Caudate nucleus (tissue), 63 donors: ENCODE measurements at places on chromosomes 4 and X.

DNA sequence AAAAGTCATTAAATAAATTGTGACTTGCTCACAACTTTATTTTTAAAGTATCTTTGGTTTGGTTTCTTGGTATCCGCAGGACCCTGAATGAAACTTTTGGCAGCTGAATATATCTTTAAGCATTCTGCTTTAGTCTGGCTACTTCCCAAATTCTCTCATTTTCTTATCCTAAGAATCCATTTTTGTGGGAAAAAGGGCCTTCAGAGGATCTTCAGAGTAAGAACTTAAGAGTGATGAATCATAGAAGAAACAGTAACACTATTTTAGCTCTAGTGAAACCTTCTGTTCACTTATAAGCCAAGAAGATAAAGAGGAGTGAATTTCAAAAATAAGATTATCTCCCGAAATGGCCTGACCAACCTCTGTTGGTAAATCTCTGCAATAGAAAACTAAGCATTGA, 540.6 kb upstream of the MAGEB18 start:
- no peak for DNase-seq

DNA sequence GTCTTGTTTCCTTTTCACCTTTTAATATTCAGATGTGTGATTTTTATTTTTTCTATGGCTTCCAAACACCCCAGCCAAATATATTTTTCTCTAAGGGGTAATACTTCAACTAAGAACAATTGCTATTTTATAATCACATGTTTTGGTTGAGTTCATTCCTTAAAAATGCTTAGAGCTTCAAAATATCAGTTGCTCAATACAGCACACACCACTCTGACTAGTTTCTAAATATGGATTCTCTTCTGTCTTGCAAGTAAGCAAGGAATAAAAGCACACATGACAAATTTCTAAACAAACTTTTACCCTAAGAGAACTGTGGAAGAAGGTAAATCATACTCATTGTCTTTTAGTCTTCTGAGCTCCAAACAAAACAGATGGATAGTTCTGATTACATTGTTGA, 27.2 kb downstream of the ANTXR2 start:
- no peak for DNase-seq

DNA sequence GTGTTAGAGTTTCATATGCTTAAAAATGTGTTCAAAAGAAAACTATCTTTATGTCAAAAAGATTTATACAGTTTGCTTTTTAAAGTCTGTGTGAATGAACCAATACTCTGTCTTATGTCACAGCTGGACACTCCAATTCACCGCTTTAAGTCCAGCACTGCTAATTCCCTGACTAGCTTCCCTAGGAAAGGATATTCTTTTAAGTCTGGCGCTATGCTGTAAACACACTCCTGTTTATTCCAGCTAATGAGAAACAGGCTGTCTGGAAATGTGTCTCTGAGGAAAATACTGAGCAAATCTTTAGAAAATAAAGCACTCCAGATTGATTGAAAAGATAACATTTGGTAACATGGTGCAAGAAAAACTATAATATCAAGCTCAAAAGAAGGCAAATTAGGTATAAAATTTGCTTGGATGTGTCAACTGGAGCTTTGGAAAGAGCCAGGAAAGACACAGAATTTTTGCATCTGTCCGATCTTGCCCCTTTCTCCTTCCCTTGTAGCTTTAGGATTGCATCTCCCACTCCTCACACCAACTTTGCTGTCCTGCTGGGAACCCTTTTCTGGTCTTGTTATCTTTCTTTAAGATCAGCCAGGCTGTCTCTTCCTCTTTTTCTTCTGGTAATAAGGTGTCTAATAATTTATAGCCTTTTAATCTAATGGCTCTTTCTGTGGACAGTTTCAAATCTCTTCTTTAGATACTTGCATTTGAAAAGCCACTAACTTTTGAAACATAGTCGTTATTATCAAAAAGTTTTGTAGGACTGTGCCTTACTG, 40.9 kb upstream of the VEGFC start:
- DNase-seq, result no peak

DNA sequence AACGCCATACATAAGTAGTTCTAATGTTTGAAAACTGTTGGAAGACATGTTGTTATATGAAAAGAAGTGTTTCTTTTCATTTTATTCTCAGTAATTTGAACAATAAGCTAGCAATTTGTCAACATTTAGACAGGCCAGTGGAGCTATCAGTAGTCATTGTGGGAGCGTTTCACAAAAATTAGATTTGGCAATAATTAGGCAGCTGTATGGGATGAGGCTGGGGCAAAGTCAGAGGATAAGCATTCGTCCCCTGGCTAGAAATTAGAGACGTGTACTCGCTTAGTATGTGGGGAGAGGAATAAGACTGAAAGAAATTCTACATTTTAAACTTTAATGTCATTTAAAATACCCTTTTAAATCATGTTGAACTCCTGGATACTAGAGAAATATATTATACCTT, 70.6 kb downstream of the TMEM144 start:
- DNase-seq, result no peak

DNA sequence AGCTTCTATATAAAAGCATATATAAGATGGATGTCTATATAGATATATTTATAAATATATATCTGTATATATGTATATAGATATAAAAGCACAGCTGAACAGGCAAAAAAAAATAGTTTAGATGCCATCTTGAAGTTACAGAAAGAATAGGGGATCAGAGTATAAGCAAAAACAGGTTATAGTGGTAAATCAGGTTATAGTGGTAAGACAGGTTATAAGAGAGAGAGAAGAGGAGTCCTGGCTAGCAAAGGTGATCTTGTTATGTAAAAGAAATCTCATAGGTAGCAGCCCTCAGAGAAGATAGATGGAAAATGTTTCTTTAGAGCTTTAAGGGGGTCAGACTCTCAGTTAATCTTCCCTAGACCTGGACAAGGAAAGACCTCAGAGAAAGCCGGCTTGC, 1263.1 kb downstream of the PCDH7 start:
- no peak for DNase-seq

GRCh38 chr4:35867057-35867456, 377.3 kb downstream of the ARAP2 start:
- DNase-seq, result no peak

DNA sequence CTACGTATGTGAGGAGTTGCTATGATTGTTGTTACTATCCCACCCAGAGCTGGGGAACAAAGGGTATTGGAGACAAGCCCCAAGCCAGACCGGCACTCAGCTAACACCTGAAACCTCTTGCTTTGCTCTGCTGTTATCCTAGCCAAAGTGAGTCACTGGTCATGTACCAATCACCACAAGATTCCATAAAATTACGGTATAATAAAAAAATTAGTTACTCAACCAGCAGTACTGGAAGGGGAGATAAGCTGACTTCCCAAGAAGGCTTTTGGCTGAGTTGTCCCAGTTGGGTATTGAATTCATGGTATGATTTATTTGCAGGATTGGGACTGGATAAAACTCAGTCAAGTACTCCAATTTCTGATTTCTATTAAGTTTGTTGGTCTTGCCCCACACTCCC, 5.3 kb downstream of the EDA2R start:
- no peak for DNase-seq

DNA sequence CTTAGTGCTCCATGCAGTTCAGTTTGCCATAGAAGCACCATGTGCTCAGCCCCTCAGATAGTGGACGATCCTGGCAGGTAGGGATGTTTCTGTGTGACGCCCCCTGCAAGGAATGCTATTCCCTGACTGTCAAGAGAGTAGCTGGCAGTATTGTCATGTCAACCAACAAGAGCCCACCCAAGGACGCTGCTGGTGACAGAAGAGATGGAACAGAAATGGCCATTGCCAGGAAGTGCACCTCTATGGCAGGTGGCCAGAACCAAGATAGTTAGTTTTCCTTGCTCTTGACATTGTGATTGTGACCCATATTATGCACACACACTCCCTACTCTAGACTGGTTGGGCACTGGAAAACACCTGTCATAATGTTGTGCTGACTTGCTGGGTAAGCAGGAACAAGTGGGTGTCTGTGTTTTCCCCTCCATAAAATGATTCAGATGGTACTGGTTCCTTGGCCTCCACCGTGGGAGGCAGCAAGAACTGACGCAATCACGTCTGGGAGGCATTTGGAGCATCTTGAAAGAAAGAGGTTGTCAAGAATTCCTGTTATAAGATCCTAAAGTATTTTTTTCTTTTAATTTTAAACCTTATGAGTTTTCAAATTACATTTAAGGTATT, 507.9 kb downstream of the MID1IP1 start:
- no peak for DNase-seq

DNA sequence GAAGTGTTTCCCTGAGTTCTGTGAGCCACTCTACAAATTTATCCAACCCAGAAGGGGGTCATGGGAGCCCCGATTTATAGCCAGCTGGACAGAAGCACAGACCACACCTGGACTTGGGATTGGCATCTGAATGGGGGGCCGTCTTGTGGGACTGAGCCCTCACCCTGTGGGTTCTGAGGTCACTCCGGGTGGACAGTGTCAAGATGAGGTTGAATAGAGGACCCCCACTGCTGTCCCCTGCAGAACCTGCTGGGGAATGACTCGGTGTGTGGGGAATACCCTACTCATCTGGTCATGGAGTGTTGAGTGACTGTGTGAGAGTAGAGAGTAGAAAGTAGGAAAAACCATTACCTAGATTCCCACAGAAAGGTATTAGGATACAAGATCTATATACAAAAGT, 67.5 kb downstream of the ZFYVE28 start:
- DNase-seq, result no peak

DNA sequence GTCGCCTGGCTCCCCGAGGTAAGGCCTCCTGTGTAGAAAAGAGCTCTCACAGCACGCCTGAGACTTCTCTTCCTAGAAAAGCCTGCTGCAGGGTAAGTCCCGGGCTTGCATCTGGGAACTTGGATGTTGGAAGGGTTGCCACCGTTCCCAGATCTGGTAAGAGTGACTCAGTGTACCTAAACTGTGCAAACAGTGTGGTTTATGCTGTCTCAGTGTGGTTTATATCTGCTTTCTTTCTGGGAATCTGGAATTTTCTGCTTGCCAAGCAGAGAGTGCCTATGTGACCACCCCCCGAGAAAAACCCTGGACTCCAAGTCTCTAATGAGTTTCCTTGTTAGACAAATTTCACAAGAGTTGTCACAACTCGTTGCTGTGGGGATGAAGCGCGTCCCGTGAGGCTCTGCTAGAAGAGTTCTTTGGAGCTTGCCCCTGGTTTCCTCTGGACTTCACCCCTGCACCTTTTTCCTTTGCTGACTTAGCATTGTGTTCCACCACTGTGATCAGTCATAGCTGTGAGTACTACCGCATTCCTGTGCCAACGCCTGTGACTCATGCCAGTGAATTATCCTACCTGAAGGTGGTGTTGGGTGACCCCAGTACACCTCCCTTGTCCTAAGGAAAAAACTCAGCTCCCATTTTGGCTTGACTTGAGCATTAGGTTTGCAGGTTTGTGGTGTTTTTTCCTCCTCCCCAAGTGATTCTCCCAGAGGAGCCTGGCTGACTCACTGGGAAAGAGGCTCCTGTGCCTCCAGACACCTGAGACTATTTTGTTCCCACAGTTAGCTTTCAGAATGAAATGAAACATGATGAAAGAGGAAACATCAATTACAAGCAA, 14.5 kb downstream of the SLC2A9 start:
- DNase-seq, result no peak

- DNase-seq, result no peak
Measured at GRCh38 chr4:149076401-149076800, 634.2 kb upstream of the NR3C2 start.

DNA sequence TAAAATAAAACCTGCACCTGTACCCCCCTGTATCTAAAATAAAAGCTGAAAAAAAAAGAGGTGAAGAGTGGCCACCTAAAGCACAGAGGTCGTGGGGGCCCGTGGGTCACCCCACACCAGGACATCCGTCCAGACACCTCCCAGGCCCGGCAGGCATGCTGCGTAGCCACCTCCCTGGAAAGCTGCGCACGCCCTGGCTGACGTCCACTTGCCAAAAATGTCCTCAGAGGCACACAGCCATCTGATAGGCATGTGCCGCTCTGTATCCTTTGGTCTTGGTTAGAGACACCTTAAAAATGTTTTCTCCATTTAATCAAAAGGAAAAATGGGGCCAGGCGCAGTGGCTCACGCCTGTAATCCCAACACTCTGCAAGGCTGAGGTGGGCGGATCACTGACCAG, 17.7 kb downstream of the FAM53A start:
- DNase-seq, result no peak

GRCh38 chr4:77146186-77147078, 10.6 kb upstream of the CCNG2 start:
- no peak for DNase-seq

- no peak for DNase-seq
Measured at GRCh38 chrX:153844509-153845082, 14.3 kb upstream of the PDZD4 start.

DNA sequence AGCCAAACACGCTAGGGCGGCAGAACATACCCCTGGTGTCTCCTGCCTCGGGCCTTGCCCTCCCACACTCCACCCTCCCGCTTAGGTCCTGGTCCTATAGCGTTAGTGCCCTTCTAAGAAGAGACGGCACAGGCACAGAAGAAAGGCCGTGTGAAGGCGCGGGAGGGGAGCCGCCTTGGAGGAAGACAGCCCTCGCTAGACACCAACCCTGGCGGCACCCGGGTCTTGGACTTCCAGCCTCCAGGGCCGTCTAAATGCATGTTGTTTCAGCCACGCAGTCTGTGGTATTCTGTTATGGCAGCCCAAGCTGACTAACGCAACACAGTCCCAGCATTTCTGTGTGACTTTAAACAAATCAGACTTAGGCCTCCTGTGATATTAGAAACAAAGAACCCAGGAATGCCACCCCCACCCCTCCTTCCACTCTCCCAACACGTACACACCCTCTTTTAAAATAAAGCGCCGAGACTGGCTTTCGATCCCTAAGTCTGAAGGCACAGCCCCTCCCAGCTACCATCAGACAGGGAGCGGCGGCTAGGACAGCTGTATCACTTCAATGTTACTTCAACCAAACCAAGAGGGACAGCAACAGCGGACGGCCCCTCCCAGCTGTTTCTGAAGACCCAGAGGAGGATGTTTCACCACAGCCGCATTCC, 128.0 kb downstream of the AFAP1 start:
- DNase-seq, result no peak

DNA sequence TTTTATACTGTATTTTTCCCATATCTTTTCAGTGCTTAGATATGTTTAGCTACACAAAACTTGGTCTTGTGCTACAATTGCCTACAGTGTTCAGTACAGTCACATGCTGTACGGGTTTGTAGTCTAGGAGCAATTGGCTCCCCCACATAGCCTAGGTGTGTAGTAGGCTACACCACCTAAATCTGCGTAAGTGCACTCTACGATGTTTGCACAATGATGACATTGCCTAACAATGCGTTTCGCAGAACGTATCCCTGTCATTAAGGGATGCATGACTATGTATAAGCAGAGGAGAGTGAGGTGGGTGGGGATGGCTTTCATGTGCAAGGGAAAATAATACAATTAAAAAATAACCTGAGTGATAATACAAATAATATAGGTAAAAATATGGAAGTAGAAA, 131.4 kb downstream of the GBA3 start:
- no peak for DNase-seq

GRCh38 chrX:31508338-31508737, 436.5 kb upstream of the FTHL17 start:
- DNase-seq, result no peak

GRCh38 chrX:29243942-29244341, 656.7 kb downstream of the IL1RAPL1 start:
- no peak for DNase-seq

- no peak for DNase-seq
Measured at GRCh38 chr4:7323461-7323871, 111.3 kb downstream of the PSAPL1 start.
